Activated CD4-positive, alpha-beta T cell treated with anti-CD3 and anti-CD28 coated beads, Interleukin-2, amount 50 U/mL, for 1 hour (primary cell): ENCODE measurements at places on chromosomes 3 and 15.

GRCh38 chr3:149055575-149055974 lies 30.8 kb downstream of the HLTF start:
- no peak for DNase-seq

DNA sequence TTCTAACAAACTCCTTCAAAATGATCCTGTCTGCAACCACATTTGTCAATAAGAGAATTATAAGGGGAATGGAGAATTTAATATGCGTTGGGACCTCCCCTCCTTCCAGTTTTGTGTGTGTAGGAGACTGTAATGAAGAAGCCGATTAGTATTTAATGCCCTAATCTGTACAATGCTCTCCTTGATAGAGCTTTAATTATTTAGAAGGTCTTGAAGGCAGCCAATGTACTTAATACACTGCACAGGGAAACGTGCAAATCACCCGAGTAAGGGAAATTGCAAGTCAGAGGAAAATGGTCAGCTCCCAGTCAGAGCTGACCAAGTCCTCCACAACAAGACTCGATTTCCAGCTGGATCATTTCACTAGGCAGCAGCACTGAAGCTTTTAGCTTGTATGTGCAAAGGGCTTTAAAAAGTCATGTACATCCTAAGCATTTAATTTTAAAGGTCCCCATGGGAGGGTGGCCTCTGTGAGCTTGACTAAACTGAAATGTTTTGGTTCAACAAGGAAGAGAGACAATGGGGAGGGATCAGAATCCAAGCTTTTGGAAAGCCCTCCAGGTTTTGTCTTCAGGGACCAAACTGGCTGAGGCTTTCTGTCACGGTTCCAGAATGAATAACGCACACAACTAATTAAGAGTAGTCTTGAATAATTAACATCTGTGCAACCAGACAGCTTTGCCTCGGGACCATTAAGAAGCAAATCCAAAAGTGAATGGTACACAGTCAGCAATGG lies 159.8 kb upstream of the MITF start:
- DNase-seq = no peak

DNA sequence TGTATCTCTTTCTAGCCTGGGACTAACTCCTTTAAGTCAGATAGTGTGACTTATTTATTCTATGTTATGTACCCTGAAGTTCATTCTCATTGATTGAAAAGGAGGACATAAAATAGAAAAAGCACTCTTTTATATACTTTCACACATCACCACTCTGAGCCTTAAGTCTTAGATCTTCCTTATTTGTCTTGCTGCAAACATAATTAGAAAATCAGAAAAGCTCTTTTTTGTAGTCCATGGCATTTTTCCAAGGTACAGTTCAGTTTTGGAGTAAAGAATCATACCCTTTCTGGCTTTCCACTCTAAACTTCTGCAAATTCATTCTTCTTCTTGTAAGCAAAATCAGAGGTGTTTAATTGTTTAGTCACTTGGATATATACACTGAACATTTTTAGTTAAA lies 75.5 kb downstream of the AKAP13 start:
- DNase-seq = no peak

DNA sequence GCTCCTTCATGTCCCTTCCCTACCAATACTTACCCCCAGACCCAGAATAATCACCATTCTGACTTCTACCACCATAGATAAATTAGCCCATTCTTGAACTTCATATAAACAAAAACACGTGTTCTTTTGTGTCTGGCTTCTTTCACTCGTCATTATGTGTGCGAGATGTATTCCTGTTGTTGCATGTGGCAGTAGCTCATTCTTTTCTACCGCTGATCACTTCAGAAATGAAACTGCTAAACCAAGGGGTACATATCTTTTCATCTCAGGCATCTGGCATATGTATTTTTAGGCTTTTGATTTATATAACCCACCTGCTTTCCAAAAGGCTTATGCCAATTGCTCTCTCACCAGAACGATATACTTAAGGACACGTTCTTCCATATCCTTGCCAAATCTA lies 13.8 kb upstream of the SCG3 start:
- no peak for DNase-seq

DNA sequence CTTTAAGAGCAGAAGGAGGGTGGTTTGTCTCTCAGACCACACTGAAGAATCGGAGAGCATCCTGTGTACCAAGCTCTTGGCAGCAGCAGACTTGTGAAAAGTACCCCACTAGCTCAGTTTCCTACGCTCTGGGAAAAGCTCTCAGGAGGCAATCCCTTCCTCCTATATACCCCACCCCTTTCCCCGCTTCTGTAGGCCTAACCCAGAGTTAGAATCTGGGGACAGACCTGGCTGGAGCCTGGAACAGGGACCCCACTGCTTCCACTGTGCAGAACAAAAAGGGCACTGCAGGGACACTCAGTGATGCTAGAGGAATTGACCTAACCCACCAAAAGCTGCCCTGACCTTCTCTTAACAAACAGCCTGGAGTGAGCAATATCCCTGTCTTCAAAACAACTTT lies 70.0 kb upstream of the CCDC39 start:
- no peak for DNase-seq

GRCh38 chr15:60476713-60477112 lies 2.2 kb downstream of the ICE2 start:
- DNase-seq = no peak

GRCh38 chr15:68283401-68283800 lies 5.9 kb downstream of the FEM1B start:
- no peak for DNase-seq

GRCh38 chr3:141788149-141788548 lies 24.9 kb downstream of the GRK7 start:
- DNase-seq = no peak

- DNase-seq = no peak
These were observed 240.9 kb downstream of the VPS13C start for GRCh38 chr15:61819386-61819785.

GRCh38 chr15:79610021-79610420 lies 177.9 kb downstream of the MINAR1 start:
- no peak for DNase-seq

GRCh38 chr3:51675201-51675611 lies 4.2 kb downstream of the TEX264 start:
- no peak for DNase-seq

GRCh38 chr3:115692887-115693524 lies 69.7 kb downstream of the GAP43 start:
- DNase-seq = peak; percentile 57

- DNase-seq = no peak
These were observed 47.3 kb upstream of the USP50 start for GRCh38 chr15:50593761-50594160.

DNA sequence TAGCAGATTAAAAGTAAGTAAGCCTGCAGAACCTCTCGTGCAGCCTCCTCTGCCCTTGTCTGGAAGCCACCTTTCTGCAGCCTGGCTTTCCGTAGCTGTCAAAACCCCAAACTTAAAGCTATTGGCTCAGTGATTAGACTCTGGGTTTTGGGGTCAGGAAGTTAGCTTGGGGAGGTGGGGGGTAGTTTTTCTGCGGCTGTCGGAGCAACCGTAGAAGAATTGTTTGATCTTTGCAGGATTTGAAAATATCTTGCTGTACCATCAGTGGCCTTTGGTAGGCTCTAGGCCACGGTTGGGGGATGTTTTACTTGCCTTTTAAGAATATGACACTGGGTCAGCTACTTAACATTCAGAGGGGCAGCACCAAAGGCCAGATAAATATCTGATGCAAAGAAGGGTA lies 88.4 kb upstream of the RASGRP1 start:
- peak; percentile 66 for DNase-seq

DNA sequence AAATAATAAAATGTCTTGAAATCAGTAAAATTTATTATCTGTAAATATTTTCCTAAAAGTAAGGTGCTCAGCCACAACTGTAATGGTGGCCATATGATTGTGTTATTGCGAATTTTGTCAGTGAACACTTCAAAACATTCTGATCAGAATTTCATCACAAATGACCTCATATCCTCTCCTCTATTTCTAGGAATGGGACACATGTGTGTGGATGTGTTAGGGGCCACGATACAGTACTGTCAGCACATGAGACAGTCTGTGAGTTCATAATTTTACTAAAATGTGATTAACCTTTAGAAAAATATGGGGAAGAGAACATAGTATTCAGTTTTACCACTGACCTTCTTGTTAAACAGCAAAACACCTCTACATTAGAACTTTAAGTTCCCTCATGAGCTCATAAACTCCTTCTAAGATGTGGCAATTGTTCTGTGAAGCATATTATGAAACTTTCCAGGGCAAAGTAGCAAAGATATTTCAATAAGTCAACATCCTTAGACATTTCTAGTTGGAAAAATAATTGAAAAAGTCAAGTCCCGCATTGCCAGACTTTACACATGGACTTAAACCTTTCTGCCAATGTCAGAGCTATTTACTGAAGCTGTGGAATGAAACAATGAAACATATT lies 158.2 kb upstream of the ABI3BP start:
- DNase-seq = no peak

DNA sequence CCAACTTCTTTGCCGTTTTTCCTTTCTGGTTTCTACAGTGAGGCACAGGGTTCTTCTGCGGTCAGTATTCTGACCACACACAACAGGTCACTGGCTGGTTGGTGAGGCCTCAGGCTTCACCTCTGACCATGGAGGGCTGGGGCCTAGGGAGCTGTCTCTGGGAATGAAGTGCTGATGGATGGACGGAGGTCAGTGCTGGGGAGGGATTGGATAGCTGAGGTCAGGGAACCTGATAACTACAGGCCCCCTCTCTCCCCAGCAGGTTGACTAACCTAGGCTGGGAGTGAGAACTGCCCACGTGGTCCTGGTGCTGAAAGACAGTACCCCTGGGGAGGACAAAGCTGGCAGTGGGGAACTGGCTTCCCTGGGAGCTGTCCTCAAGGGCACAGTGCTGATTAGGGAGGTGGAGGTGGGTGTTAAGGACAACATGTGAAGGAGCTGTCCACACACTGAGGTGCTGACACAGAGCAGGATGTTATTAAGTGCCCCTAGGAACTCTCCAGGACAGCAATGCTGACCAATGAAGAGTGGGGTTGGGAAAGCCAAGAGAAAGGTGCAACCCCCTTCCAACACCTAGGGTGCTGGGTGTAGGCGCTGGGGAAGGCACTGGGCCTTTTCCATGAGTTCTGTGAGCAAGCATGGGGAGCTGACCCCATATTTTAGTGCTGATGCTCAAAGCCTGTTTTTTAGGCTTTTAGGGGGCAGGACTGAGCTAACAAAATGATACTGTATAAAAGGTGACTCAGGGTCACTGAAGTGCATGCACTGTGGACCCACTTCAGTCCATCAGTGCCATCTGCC lies 45.2 kb downstream of the ATP2B2 start:
- DNase-seq = peak; percentile 49

GRCh38 chr15:60973637-60974415 lies 255.3 kb downstream of the RORA start:
- DNase-seq = no peak

- DNase-seq = no peak
These were observed 62.6 kb downstream of the SLC7A14 start for GRCh38 chr3:170523248-170523647.

GRCh38 chr3:55571216-55571813 lies 84.2 kb upstream of the WNT5A start:
- DNase-seq = no peak

GRCh38 chr15:89131731-89132130 lies 43.5 kb downstream of the ABHD2 start:
- DNase-seq = no peak

DNA sequence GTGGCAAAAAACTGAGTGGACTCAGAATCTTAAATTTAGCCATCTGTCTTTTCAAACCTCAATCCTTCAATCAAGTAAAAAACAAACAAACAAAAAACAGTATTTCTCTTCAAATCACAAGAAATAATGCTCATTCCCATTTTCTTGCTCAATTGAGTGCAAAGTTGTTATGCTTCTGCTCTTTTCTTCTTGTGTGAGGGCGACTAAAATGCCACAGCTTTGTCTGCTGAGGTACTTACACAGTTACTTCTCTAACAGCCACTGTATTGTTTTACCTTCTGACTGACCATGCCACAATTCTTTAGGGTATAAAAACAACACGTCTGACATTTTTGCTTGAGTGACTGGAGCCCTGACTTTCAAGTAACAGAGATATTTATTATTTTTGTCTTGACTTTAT lies 617.4 kb downstream of the NAALADL2 start:
- DNase-seq = no peak

DNA sequence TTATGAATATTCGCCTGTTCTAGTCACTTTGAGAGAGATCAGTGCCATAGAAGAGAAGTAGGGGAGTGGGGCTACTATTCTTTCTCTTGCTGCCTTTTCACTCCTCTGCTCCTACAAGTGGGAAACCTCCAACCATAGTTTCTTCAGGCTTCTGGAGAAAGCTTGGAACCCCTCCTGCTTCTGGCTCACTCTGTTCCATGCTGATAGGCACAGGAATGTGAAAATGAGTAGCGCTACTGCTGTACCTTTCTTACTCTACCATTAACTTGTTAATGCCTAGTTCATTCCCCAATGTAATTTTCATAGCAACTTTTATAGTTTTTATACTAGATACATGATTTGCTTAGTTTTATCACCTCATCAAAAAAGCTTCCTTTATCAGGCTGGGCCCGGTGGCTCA lies 26.7 kb upstream of the JMJD7 start:
- no peak for DNase-seq

DNA sequence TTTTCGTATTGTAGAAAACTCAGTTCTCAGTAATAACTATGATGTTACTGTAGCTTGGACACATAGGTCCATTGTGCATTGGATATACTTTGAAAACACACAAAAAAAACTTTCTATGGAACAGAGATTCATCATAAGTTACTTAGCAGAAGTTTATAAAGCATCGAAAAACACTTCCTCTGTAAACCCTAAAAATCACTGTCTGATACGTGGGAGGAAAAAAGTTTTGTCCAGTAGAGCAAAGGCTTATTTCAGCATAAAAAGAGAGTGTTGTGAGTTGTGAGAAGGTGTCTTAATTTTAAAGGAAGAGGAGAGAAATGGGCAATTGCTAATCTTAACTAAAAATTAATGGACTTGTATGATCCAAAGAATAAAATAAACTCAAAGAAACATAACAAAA lies 64.8 kb downstream of the OSTN start:
- no peak for DNase-seq

- no peak for DNase-seq
These were observed 46.9 kb upstream of the TMEM158 start for GRCh38 chr3:45272828-45273470.

- DNase-seq = no peak
These were observed 35.3 kb upstream of the ABHD10 start for GRCh38 chr3:111943533-111943932.
